ENCODE measurements at places on chromosomes 3 and 15. TPM values are rescaled to one million over a fixed set of nuclear protein-coding genes. Genes with fewer than 3 reads are reported as not detected.

GRCh38 chr3:128424508-128425069 is 42.1 kb downstream of the DNAJB8 start:
- no peak for ATAC-seq

DNA sequence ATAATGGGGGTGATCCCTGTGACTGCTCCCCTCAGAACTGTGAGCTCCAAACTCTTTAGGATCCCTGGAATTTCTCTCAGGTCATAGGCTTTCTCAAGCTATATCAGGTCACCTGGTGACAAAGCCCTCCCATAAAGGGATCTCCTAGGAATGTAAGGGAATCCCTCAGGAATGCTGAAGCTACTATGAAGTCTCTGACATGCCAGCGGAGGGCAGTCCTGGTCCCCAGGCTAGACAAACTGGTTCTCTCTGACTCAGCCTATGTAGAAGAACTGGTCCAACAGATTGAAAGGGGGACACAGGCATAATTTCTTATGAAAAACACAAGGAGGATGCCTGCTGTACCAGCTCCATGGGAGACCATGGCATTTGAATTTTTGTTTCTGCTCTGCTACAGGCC is 6.7 kb downstream of the LPCAT4 start:
- ATAC-seq: peak; percentile 83

- no peak for ATAC-seq
These were observed 9.0 kb upstream of the UACA start for GRCh38 chr15:70772402-70772801.

GRCh38 chr3:10364806-10365205 is 43.9 kb upstream of the SEC13 start:
- ATAC-seq: no peak

DNA sequence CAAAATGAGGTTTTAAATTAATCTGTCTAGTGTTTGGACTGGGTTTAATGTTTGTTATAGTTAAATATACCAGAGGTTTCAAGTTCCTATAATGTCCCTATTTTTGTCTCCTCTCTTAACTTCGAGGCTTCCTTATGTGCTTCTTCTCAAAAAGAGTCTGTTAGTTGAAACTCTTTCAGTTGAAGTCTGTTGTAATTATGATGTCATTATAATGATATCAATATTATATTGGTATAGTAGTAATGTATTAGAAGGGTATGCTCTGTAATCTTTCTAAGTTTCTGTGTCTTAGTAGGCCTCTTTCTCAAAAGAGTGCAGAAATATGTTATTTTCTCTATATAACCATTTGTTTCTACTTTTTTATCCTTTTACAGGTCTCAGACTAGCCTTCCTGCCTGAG is 1148.0 kb downstream of the NSUN3 start:
- no peak for ATAC-seq

DNA sequence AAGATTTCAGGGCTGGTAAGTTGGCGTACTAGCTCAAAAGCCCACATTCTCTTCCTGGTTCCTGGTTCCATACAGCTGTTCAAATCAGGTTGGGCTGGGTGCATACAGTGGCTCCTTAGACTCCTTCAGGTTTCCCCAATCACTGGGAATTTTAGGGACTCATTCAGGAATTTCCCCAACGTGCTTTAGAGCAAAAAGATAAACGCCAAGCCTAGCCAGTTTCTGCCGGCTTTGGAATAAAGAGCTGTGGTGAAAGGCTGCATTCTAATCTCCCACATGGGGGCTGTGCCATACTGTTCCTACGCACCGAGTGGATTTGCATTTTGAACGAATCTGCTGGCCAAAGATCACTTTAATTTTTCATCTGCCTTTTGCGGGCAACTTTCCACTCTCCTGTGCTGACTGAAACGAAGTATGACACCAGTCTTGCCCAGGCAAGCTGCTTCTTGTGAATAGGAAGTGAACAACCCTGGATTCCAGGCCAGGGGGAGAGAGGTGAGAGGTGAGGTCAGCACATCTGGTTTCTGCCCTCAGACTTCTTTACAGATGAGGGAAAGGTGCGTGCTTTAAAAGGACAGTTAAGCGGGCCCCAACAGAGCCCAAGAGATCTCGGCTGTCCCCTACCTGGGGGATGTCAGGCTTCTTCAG is 184.2 kb upstream of the PDZRN3 start:
- peak; percentile 88 for ATAC-seq

Gene DENND4A
- total RNA-seq: 10.9 TPM

DNA sequence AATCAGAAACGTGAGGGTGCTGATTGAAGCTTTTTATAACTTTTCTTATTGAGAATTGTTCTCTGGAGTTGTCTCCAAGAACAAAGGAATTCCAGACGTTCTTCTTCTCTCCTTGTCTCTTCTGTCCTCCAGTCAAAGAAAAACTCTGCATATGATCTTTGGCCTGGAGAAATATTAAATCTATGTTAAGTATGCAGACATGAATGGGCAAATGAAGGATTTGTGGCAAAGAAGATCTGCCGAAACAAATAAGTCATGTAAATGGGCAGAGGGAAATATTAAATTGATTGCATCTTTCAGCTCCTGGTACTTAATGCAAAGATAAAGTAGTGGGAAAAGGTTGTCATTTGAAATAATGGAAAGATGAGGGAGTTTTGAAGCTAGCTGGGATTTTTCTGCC is 74.9 kb downstream of the IGF1R start:
- ATAC-seq: no peak

DNA sequence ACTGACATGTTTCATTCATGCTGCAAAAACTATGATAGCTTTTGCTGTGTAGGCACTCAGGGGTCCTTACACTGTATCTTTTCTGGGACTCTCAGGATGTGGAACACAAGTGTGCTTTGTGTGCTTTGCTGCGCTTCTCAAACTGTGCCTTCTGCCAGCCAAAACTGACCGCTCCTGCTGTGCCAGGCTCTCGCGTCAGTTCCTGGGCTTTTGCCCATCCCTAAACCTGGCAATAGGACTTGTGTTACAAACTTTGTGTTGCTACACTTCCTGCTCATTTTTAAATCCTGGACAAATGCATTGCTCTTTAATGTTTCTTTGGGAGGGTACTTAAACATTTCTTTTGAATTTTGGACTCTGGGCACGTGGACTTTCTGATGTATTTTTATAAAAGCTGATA is 60.3 kb downstream of the DIPK2A start:
- peak; percentile 61 for ATAC-seq

- no peak for ATAC-seq
These were observed 83.2 kb upstream of the WNT5A start for GRCh38 chr3:55570271-55570711.

Gene WDR72
- 0.76 TPM for total RNA-seq

Gene POLQ
- total RNA-seq: 4.7 TPM

Gene KPNA4
- 41.7 TPM for total RNA-seq

GRCh38 chr15:70358871-70359647 is 261.3 kb upstream of the TLE3 start:
- ATAC-seq: no peak

- ATAC-seq: no peak
These were observed 10.9 kb upstream of the OXTR start for GRCh38 chr3:8780279-8780678.

All from esophagus mucosa (tissue), 1 donor.